MM.1S (cell line): ENCODE measurements at places on chromosomes 12 and 14.

DNA sequence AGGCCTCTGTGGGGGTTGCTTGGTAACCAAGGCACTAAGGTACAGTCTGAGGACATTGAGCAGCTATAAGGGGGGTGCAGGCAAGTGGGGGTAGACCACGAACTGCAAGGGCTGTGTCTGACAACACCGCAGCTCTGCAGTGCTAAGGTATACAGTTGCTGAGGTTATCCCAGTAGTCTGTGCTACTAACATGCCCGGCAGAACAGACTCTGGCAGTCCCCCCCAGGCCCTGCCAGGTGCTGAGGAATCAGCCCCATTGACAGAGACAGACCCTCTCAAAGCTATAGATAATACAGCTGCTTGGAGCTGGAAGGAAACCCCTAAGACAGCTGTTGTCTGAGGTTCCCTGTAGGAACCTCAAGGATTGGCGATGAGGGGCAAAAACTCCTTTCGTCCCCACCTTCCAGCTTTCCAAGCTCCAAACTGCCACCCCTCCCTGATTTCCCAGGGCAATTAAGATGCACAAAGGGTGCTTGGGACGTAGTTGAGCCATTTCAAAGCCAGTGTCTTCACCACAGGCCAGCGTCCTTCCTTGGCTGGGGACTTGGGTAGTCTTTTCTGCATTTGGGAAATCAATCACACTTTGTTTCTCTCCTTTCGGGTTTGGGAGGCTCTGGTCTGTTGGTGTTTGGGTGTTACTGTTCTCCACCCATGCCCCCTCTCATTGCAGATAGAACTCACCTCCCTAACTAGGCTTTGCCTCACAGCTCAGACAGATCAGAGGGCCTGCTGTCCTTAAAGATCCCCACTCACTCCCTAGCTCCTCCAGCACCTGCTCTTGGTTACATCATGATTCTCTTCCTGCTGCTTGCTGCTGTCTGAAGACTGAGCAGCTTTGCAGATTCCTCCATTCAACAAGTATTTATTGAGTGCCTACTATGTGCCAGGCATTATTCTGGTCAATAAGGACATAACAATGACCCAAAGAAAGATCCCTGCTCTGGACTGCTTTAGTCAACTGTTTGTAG, 2.0 kb upstream of the MYH7 start:
- no peak overlapping the region for H3K27ac ChIP-seq
- H3K4me1 ChIP-seq = no peaks in the 10 kb centered on the region
- DNase-seq = no peak
- no peak overlapping the region for H3K4me3 ChIP-seq

DNA sequence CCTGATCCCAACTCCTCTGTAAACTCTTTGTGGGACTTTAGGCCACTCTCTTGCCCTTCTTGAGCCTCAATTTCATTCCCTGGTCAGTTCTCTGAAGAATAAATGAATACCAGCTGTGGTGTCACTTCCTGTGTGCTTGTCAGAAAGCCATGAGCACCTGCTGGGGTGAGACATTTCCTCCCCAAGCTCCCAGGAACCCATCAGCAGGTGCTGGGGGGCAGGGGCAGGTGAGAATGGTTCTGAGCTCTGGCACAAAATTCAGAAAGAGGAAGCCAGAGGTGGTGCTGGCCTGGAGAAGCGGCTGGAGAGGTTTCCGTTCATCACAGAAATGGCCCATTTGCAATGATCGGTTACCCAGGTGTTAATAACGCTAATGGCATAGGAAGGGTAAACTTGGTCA, 14.9 kb downstream of the LHX5 start:
- no peak overlapping the region for H3K4me3 ChIP-seq
- no peak overlapping the region for H3K27ac ChIP-seq
- H3K36me3 ChIP-seq = no peaks in the 10 kb centered on the region

DNA sequence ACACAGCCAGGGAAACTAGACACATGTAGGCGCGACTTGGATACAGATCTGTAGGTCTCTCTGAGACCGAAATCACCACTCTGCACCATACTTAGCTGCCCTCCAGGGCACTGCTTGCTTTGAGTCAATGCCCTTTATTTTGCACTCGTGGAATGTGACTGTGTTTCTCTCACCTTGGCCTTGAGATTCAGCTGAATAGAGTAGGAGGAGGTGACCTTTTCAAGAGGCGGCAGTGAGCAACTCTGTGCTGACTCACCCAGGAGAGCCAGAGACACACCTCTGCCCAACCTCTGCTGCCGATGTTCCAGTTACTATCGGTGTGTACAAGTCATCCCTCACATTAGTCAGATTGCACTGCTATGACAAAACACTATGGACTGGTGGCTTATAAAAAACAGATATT, 583.4 kb downstream of the VRK1 start:
- no peaks in the 10 kb centered on the region for H3K36me3 ChIP-seq
- H3K27me3 ChIP-seq = no peaks in the 10 kb centered on the region
- H3K4me3 ChIP-seq = no peak overlapping the region
- DNase-seq = no peak

- peak; percentile 87 for DNase-seq
- no peak overlapping the region for H3K27ac ChIP-seq
- H3K4me3 ChIP-seq = no peak overlapping the region
- peaks cover 15% of the 10 kb centered on the region for H3K4me1 ChIP-seq
Observed at GRCh38 chr12:92570056-92570753, 132.6 kb upstream of the PLEKHG7 start.

- H3K4me1 ChIP-seq = no peaks in the 10 kb centered on the region
- no peak for DNase-seq
- no peaks in the 10 kb centered on the region for H3K27me3 ChIP-seq
- no peak overlapping the region for H3K27ac ChIP-seq
- H3K4me3 ChIP-seq = no peak overlapping the region
- no peaks in the 10 kb centered on the region for H3K36me3 ChIP-seq
Observed at GRCh38 chr12:90090929-90091651, 382.5 kb upstream of the ATP2B1 start.

DNA sequence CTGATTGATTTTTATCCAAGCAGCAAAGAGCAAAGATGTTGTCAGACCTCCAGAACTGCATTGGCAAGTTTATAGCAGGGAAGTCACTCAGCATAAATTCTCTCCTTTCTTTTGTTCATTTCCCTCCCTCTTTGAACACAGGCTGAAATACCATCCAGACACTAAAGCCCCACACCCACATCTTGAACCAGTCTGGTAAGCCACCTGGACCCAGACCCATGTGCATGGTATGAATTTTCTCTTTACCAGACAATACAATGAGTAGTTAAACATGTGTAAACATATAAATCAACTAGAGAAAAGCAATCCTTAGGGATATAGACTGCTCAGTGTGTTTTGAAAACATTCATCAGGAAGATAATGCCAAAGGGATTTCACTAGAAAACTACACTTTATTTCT, 488.3 kb upstream of the FLRT2 start:
- no peaks in the 10 kb centered on the region for H3K27me3 ChIP-seq
- no peaks in the 10 kb centered on the region for H3K36me3 ChIP-seq
- no peak overlapping the region for H3K27ac ChIP-seq
- H3K4me3 ChIP-seq = no peak overlapping the region
- DNase-seq = no peak

DNA sequence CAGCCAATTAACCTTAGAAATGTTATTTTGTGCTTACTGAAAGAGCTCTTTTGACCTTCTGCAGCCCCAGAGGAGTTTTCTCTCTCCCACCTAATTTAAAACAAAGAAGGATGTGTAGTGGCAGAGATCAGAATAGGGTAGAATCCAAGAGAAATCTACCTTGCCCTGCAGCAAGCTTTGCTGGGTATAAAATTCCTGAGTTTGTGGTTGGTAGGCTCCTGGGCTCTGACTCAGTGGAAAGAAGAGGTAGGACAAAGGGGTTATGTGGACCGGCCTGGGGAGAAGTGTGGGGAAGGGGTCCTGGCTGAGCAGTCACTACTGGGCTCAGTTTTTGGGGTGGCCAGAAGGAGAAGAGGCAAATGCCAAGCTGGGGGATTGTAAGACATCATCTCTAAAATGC, 46.8 kb downstream of the IRF2BPL start:
- H3K4me1 ChIP-seq = no peaks in the 10 kb centered on the region
- no peak overlapping the region for H3K4me3 ChIP-seq
- DNase-seq = no peak
- no peaks in the 10 kb centered on the region for H3K27me3 ChIP-seq
- H3K27ac ChIP-seq = no peak overlapping the region

DNA sequence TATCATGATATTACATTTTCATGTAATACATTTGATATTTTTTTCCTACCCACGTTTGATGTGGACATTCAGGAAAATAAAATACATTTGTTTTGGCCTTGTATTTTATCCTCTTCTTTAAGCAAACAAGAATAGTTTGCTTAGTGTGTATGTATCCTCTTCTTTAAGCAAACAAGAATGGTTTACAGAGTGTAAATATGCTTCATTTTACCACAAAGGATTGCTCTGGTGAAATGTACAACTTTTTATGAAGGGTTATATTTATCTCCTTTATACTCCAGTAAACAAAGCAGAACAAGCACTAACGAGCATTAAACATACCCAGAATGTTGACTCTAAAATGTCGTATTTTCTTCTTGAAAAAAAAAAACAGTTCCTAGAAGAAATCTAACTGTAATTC, 244.7 kb downstream of the KCNH5 start:
- no peak overlapping the region for H3K4me3 ChIP-seq
- no peaks in the 10 kb centered on the region for H3K36me3 ChIP-seq
- H3K27me3 ChIP-seq = no peaks in the 10 kb centered on the region
- H3K27ac ChIP-seq = no peak overlapping the region
- H3K4me1 ChIP-seq = no peaks in the 10 kb centered on the region
- no peak for DNase-seq

DNA sequence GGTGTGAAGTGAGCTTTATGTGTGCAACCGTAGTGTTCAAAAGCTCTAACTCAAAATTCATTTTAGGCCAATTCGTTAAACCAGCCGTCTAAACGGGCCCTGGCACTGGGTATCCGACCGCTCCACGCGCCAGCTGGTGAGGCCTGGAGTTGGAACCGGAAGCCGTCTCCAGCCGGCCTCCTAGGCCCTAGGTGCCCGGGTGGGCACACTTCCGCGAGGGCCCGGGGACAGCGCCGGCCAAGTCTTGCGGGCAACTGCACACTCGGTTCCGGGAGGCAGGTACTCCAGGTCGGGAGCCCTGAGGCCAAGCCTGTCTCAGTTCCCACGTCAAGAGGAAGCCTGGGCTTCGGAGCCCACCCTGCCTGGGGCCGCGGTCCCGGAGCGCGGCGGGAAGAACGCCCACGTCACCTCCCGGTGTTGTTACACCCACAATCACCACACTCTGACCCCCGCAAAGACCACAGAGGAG, 16.2 kb downstream of the OTX2 start:
- H3K27ac ChIP-seq = no peak overlapping the region
- no peak for DNase-seq
- no peak overlapping the region for H3K4me3 ChIP-seq
- H3K27me3 ChIP-seq = no peaks in the 10 kb centered on the region
- no peaks in the 10 kb centered on the region for H3K4me1 ChIP-seq
- H3K36me3 ChIP-seq = no peaks in the 10 kb centered on the region

- H3K36me3 ChIP-seq = no peaks in the 10 kb centered on the region
- no peak overlapping the region for H3K4me3 ChIP-seq
- H3K4me1 ChIP-seq = peaks cover 7% of the 10 kb centered on the region; the same call in 1 of the 2 replicates
- H3K27me3 ChIP-seq = no peaks in the 10 kb centered on the region
- DNase-seq = no peak
- no peak overlapping the region for H3K27ac ChIP-seq
Observed at GRCh38 chr14:82724316-82724715, 1190.7 kb upstream of the SEL1L start.

GRCh38 chr14:76931631-76932402, 96.7 kb downstream of the IRF2BPL start:
- H3K27me3 ChIP-seq = no peaks in the 10 kb centered on the region
- H3K4me1 ChIP-seq = peaks cover 5% of the 10 kb centered on the region; the same call in 1 of the 2 replicates
- no peak overlapping the region for H3K27ac ChIP-seq
- DNase-seq = no peak
- H3K36me3 ChIP-seq = no peaks in the 10 kb centered on the region

DNA sequence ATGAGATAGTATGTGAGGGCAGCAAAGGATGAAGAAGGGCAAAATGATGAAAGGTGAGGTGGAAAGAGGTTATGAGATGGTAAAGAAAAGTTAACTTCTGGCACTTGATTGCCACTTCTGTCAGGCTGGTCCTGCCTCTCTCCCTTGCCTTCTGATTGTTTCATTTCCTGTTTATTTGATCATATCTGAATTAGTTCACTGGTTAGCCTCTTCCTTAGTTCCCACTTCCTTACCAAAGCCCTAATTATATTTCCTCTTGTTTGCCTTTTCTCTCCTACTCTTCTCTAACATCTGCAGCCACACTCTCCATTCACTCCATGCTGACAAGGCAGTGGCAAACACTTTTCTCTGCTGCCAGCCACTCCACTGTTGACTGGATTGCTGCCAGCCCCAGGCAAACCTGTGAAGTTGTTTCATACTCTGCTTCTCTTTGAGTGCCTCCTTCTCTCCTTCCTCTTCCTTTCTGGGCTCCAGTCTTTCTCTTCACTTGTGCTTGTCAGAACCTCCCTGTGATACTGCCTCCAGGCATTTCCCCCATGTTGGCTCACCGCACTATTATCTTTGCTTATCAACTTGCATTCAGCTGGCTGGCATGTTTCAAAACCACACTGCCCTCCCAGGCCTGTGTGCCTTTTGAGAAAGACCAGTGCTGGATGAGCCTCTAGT, 8.1 kb downstream of the PNP start:
- no peaks in the 10 kb centered on the region for H3K27me3 ChIP-seq
- no peak for DNase-seq
- no peaks in the 10 kb centered on the region for H3K4me1 ChIP-seq
- no peak overlapping the region for H3K27ac ChIP-seq
- H3K36me3 ChIP-seq = no peaks in the 10 kb centered on the region; the same call in 1 of the 2 replicates
- H3K4me3 ChIP-seq = no peak overlapping the region

DNA sequence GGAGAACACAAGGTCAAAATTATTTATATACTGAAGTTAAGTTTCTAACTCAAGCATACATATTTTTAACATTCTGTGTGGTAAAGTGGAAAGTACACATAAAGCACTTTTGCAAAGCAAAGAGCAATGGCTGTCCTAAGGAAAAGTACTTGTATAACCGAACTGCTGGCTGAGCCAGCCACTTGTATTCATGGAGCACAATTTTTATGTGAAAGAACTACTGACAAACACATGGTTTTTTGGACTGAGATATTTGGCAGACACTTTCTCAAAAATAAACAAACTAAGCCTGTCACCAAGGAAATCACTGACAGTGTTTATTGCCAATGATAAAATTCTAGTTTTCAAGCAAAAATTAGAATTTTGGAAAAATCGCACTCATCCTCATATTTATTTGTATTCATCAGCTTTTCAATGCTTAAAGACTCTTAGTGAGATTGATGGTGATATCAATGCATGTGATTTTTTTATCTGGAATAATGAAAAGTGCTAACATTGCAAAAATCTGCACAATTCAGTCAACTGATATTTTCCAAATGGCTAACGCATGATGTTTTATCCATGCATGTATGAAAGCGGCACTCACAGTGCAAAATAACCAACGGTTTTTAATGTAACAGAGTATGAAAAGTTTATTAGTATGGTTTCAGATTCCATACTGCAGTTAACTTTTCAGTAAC, 125.3 kb downstream of the IPO8 start:
- no peaks in the 10 kb centered on the region for H3K27me3 ChIP-seq
- no peak for DNase-seq
- no peak overlapping the region for H3K27ac ChIP-seq
- H3K4me1 ChIP-seq = no peaks in the 10 kb centered on the region

GRCh38 chr14:21248739-21249411, 20.4 kb downstream of the HNRNPC start:
- DNase-seq = no peak
- no peaks in the 10 kb centered on the region for H3K4me1 ChIP-seq
- no peak overlapping the region for H3K27ac ChIP-seq
- no peaks in the 10 kb centered on the region; the same call in 1 of the 2 replicates for H3K36me3 ChIP-seq
